ENCODE measurements at places on chromosomes 6 and 20. TPM values are rescaled to one million over a fixed set of nuclear protein-coding genes. Genes with fewer than 3 reads are reported as not detected.

The GATA5 gene
- 0.36 TPM for total RNA-seq

GRCh38 chr6:87879132-87879861, 168.3 kb upstream of the SPACA1 start:
- DNase-seq = no peak

GRCh38 chr20:57934913-57935312, 225.1 kb upstream of the PMEPA1 start:
- DNase-seq = no peak

GRCh38 chr6:113758826-113759574, 98.1 kb upstream of the MARCKS start:
- DNase-seq = no peak

- DNase-seq = no peak
Measured at GRCh38 chr20:20697325-20697845, 15.1 kb downstream of the RALGAPA2 start.

The MROH8 gene
- total RNA-seq = 1.8 TPM

The RAB32 gene
- 32.1 TPM for total RNA-seq
